ENCODE measurements at places on chromosomes 5 and 9.

DNA sequence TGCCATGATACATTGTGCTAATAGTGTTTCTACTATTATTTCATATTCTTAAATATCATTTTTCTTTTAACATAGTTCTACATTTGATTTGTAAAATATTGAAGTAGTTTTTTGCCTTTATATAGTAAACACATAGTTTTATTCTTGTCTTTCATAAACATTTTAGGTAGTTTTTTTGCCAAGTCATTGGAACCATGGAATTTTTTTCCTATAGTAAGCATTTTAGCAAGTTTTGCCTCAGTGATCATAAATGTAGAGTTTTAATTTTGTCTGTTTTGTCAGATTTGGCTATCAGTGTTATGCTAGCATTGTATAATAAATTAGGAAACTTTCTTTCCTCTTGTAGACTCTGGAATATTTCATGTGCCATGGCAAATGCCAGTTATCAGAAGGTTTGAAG lies 137.1 kb upstream of the LPAR1 start:
- no peak for DNase-seq

DNA sequence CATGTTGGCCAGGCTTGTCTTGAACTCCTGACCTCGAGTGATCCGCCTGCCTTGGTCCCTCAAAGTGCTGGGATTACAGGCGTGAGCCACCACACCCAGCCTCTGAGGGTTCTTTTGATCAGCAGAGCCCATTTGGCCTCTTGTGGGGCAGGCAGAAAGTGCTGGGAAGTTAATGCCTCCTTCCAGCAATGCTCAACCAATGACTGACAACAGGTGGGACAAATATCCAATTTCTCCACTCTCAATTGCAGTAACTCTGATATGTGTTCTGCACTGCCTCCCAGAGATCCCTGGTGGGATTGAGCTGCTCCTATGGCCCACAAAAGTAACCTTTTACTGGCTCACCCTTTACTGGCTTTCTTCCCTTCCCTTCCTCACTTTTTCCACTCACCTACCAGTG lies 79.9 kb upstream of the APC start:
- no peak for DNase-seq

DNA sequence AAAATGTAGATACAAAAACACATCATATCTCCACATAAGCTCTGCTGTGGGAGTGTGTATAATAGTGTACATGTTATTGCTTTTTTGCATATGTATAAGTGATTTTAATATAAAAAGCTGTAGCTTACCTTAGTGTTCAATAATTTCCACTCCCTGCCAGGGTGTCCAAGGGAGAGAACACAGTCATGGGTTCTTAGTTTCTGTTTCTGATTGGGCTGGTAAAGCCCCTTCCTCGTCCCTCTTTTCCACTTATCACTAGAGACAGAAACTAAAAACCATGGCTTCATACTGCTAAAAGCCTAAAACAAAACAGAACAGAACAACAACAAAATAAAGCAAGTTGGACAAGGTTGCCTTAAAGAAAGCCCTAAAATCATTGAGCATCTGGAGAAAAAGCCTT lies 74.4 kb upstream of the S1PR3 start:
- DNase-seq, result no peak

- no peak for DNase-seq
Observed at GRCh38 chr5:56434986-56435385, 201.9 kb upstream of the ANKRD55 start.

DNA sequence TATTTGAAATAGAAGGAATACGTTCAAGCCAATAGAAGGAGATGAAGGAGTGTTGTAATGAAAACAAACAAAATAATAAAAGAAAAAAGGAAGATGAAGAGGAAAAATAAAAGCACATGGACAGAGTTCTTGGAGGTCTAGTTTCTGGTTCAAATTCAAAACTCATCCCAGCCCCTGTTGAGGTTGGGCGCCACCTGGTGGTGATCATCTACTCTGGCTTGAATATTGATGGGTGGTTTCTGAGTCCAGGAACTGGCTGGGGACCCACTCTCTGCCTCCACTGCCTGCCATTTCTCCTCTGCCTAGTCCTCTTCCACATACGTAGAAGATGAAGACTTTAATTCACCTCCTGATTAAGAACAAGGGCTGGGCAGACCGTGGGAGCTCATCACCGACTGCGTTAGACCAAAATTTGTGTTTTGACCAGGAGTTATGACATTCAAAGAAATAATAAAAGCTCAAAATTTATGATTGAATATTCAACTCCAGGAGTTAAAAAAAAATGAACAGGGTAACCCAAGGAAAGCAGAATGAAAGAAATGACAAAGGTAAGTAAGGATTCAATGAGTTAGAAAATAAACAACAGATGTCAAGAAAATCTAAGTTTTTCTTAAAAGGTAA lies 99.0 kb upstream of the SLC1A3 start:
- DNase-seq, result no peak

DNA sequence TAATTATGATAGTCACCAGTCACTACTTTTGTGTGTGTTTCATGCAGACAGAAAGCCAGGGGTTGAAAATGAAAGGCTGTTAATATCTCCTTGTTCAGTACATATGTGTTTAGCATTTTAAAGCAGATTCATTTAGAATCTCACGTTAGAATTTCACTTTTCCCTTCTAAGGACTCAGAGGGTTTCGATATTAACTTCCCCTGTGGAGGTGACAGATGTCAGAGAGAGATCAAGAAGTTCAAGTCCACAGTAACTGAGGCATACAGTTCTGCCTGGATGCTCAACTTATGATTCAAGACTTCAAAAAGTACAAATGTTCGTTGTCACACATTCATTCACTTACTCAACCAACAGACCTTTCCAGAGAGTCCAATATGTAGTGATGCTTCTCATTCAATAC lies 251.1 kb downstream of the EBF1 start:
- no peak for DNase-seq

DNA sequence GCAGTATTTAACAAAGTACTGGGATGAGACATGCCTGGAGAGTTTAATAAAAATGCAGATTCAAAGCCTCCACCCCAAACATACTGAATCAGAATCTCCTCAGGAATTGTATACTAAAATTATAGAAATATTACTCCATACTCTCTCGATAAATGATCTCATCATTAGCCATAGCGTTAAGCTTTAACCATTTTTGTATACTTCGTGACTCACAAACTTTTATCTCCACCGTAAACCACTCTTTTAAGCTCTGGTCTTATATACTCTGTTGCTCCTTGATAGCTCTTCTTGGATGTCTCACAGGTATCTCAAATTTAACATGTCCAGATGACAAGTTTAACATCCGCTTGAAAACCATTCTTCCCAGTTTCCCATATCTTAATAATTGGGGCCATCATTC lies 327.8 kb downstream of the ADGRV1 start:
- no peak for DNase-seq

DNA sequence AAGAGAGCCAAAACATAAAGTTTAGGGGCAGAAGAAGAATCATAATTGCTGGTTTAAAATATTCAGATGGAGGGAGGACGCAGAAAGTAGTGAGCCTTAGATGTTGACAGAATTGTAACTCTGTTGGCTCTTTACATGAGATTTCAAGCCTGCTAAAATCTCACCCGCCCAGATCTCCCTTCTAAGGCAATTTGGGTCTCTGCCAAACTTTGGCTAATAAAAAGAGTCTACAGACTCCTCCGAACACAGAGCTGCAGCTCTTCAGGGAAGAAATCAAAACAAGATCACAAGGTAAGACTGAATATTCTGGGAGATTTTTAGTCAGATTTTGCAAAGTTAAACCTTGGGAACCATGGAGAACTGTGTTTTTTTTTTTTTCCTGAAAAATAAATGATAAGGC lies at the start of gene IL33:
IL33 (plus strand) TSS at position 246 of the 400 bp plus-strand sequence. CDS start 25,888 bp downstream, outside the sequence.
- DNase-seq, result no peak

GRCh38 chr9:101225271-101225670 lies 159.5 kb downstream of the BAAT start:
- DNase-seq, result no peak

- no peak for DNase-seq
Observed at GRCh38 chr9:116795821-116796220, 108.7 kb downstream of the TRIM32 start.

- peak; percentile 54 for DNase-seq
Observed at GRCh38 chr5:78569441-78569840, 79.1 kb downstream of the LHFPL2 start.

- DNase-seq, result no peak
Observed at GRCh38 chr5:168048486-168048885, 243.0 kb upstream of the WWC1 start.

DNA sequence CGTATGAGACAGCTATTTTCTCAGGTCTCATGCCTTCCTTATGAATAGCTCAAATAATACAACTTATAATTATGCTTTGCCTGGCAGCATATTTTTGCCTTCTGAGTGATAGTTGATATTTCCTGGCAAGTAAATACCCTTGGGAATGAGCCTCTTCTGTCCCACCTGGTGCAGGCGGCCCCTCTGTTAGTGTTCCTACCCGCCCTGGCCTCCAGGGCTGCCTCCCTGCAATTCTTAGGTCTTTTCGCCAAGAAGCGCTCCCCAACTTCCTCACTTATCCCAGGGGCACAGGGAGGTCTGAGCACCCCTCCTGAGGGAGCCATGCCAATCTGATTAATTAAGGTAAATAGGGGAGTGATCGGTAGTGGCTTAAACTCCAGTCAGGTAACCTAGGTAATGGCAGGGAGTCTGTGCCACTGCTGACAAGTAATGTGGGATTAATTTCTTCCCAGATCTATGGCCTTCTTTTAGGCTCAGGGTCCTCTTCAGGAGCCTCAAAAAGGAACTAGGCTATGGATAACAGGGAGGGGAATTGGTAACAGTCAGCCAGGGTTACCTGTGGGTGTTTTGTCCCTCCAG lies 81.5 kb downstream of the GALNT10 start:
- DNase-seq, result no peak

DNA sequence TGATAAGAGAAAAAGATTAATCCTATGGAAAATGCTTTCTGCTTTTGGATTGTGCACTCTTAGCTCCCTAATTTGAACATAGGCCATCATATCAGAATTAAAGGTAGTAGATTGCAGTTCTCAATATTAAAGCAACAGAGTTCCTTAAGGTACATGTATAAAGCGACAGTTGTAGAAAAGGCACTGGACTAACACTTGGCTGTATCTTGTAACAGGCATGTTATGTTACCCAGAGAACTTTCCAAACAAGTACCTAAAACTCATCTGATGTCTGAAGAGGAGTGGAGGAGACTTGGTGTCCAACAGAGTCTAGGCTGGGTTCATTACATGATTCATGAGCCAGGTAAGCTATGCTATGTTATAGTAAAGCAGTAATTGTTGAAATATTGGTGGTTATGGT lies 3.3 kb upstream of the SECISBP2 start:
- no peak for DNase-seq

DNA sequence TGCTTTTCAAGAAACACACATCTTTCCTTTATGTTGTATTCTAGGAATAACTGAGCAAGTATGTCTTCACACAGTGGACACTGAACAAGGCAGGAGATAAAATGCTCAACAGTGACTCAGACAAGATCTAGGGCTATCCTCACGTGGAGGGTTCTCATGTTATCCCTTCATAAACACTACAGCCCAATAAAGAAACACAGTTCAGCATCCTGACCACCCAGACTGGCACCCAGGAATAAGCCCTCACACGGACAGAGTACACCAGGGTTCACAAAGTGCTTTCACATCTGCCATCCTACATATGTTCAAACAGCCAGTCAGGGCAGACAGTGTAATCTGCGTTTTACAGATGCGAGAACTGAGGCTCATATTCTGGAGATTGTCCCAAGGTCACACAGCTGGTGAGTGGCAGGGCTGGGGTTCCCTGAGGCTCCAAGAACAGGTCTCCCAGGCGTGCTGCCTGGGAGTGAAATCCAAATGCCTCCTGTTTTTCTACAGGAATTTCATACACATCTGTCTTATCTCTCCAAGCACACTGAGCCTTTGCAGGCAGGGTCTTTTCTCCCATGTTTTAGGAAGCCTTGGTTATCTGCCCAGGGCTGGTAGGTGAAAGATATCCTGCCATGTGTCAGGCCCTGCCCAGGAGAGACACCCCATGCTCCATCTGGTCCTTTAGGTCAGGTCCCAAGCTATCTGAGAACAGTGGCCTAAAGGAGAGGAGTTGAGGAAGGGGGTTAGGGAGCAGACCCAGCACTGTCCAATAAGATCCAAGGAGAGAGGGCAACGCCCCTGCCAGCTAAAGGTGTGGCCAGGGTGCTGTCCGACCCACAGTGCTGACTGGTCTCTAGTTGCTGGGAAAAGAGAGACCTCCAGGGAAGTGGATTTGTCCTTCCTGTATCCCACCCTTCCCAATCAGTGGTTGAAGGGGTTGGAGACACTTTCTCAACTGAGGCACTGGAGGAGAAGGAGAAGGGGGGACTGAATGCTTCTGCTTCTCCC lies 47.9 kb upstream of the XPA start:
- DNase-seq, result no peak

DNA sequence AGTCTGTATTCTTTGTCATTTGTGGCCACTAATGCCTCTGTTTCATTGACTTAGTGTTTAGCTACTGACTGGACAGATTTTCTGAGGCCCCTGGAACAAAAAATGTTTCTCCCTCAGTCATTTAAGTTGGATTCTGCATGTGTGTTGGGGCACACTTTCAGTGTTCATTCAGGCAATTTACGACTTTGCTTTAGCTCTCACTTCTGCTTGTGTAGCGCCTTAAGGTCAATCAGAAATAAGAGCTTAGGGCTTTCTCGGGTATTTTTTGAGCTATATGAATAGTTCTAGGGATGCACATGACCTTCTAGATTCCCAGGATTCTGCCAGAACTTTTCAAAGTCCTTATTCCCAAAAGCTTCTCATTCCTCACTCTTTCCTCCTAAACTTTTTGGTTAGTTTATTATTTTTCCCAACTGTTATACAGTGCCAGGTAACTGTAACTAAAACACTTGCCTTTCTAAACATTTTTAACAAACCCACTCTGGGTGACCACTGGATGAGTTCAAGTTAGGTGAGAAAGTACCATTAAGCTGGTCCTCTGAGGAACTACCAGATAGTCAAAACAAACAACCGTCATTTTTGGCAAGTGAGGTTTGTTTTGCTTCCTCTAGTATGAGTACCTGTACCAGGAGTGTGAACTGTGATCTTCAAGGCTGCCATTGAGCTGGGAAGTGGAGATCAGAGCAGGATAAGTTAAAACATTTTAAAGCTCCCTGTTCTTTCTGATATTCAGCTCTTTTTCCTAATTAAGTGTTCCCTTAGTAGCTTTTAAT lies 571.3 kb upstream of the TLE4 start:
- DNase-seq, result no peak

GRCh38 chr5:109945097-109945678 lies 255.5 kb downstream of the MAN2A1 start:
- DNase-seq, result peak; percentile 43

DNA sequence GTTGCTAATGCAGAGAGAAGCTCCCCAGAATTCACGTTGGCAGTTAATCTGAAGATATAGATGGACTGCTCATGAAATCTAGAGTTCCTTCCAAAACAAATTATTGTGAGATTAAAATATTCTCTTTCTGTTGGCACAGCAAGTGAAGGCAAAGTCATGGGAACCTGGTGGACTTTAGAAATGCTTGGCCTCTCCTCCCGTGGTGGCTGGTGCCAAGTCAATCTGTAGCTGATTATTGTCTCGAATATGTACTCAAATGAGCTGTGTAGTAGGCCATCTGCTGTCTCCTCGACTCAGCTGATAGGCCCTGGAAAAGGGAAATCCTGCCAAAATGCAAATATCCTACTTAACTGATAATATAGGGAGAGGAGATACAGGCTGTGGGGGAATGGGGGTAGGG lies 69.3 kb downstream of the DAPK1 start:
- no peak for DNase-seq

GRCh38 chr5:123150089-123150488 lies 61.0 kb downstream of the PRDM6 start:
- DNase-seq, result no peak

Data from kidney epithelial cell (primary cell).